ENCODE measurements at places on chromosomes 1 and 21.

DNA sequence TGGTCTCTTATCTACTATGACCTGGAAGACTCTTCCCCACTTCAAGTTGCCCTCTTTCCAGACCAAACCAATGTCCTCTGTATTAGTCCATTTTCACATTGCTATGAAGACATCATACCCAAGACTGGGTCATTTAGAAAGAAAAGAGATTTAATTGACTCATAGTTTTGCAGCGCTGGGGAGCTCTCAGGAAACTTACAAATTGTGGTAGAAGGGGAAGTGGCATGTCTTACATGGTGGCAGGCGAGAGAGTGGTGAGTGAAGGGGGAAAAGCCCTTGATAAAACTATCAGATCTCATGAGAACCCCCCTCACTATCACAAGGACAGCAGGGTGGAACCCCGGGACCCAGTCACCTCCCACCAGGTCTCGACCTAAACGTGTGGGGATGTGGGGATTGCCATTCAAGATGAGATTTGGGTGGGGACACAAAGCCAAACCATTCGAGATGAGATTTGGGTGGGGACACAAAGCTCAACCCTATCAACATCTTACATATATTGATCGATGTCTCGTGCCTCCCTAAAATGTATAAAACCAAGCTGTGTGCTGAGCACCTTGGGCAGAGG, 14.2 kb upstream of the AGPAT3 start:
- DNase-seq: no peak

GRCh38 chr21:16116798-16117197, 387.0 kb downstream of the USP25 start:
- DNase-seq: no peak

- no peak for DNase-seq
Measured at GRCh38 chr1:158329300-158329699, 2.0 kb downstream of the CD1B start.

- no peak for DNase-seq
Measured at GRCh38 chr21:35622612-35623011, 437.7 kb downstream of the SETD4 start.

GRCh38 chr1:60541831-60542532, 468.4 kb upstream of the C1orf87 start:
- DNase-seq: no peak

DNA sequence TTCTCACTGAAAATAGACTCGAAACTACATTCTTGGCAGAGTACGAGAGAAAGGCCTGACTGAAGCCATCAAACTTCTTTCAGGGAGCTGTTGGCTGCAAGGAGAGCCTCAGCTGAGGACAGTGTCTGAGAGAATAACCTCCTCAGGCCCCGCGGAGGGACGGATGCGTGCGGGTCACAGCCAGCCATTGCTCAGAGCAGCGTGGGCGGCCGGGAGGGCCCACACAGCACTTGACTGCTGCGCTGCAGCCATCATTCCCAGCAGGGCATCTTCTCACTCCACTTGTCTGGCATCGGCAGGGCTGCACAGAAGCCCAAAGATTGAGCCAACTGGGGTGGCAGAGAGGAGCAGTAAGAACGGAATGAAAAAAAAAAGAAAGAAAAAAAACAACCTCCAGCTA, 113.5 kb downstream of the XCL2 start:
- no peak for DNase-seq

GRCh38 chr1:18110598-18110939, 3.0 kb downstream of the IGSF21 start:
- no peak for DNase-seq

GRCh38 chr1:41608211-41608610, 123.7 kb upstream of the EDN2 start:
- DNase-seq: no peak

DNA sequence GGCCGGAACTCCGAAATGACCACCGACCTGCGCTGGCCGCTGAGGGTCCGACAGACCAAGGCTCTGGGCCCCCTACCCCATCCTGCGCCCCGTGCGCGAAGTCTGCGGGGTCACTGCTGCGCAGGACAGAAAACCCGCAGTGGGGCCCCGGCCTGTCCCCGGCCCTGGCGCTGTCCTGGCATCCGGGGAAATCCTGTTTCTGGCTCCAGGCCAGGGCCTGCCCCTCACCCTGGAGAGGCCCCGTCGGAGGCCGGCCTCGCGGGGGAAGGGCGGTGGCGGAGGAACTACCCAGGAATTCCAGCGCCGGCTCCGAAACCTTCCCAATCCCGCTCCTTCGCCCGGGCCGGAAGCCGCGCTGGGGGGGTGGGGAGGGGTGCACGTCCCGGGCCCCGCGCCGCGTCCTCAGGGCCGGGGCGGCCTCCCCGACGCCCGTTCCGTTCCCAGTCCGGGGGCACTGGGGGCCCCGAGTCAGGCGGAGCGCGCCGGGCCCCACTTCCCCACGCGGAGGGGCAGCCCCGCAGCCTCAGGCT, 77.0 kb downstream of the MORN1 start:
- peak; percentile 26 for DNase-seq

GRCh38 chr1:234114648-234115307, 210.3 kb downstream of the SLC35F3 start:
- DNase-seq: peak; percentile 6

DNA sequence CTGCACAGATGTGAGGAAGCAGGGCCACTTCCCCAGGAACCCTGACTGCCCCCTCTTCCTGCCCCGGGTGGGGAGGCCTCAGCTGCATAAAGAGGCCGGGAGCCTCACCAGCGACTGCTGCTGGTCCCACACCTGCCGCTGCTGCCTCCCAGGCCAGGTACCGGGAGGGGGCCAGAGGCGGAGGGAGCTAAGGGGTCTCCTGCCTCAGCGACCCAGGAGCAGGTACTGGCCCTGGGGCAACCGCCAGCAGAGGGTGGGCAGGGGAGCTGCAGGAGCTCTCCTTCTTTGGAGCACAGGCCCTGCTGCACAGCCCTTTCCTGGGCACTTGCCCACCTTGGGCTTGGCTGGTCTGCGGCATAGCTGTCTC, 6.8 kb downstream of the GJC2 start:
- DNase-seq: no peak

GRCh38 chr1:155910621-155911121, 478 bp downstream of the RIT1 start:
- DNase-seq: no peak

- DNase-seq: no peak
Measured at GRCh38 chr1:23425193-23425494, 596 bp upstream of the TCEA3 start.

- DNase-seq: no peak
Measured at GRCh38 chr1:184497959-184498723, 111.3 kb downstream of the C1orf21 start.

DNA sequence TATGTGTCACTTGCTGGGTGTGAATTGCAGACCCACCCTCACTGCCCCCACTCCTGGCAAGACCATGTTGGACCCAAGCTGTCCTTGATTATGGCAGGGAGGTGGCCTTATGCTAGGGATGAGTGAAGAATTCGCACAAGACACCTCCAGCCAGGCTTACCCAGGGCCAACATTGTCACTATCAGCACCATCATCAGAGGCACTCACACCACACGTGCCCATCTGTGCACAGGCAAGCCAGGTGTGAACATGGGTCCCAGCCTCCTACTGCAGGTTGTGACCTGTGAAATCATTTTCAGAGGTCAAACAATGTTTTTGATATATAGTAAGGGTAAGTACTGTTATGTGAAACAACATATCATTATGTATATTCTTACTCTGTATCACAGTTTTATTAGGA, 20.3 kb upstream of the RGS8 start:
- DNase-seq: no peak

DNA sequence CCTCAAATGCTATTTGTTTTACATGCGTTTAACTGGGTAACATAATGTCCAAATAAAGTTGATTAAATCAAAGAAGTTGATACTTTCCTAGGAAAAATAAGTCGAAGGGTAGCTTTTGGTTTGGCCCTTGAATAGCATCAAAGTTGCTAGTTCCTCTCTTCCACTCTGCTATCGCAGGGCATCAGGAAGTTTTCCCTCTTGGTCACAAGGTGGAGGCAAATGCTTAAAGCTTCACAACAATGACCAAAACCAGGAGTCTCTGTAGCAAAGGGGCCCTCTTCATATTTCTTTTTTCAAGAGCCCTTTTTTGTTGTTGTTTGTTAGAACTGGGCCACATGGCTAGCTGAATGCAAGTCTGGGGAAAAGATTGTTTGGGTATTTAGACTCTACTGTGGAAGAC, 668.4 kb downstream of the KCNT2 start:
- no peak for DNase-seq

- no peak for DNase-seq
Measured at GRCh38 chr1:116999596-116999995, 2.0 kb upstream of the CD101 start.

GRCh38 chr1:228392111-228392936, 14.3 kb downstream of the TRIM11 start:
- DNase-seq: no peak

DNA sequence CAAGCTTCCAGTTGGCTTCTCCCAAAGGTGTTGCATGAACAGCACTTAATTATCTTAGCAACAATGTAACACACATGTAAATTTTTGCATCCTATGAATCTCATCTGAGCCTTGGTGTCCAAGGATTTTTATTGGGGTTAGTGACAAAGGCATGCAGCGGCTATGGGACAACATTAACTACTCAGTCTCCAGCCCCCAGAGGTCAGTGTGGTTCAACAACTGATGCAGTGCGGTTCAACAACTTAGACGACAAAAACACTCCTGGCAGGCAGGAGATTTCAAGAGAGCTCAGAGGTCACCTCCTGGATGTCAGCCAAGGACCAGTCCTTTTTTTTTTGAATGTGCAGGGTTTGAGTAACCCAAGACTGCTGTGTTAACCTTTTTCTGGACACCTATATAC, 77.5 kb upstream of the HMCN1 start:
- no peak for DNase-seq

DNA sequence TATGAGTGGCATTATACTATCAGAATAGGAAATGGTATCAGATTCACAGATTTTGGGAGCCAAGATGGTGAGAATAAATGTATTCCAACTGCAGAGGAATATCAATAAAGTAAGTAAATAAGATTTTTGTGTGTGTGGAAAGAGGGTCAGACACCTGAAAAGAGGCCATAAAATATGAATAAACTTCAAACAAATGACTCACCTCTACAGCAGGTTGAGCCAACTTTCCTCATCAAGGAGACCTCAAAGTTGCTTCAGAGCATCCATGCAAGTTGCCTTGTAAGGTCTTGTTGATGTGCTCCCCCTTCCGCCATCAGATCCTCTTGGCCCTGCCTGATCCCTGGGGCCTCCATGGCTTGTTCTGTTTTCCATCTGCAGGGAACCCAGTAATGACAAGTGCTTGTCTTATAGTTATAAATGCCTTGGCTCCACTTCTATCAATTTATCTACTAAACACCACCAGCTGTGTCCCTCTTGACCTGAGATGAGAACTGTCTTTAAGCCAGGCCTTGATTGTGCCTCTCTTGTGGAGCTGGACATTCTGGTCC, 775.6 kb downstream of the LTN1 start:
- DNase-seq: no peak

- DNase-seq: no peak
Measured at GRCh38 chr1:205054013-205054412, 11.0 kb downstream of the CNTN2 start.

GRCh38 chr1:155453141-155453540, 109.5 kb downstream of the ASH1L start:
- DNase-seq: no peak

- DNase-seq: no peak
Measured at GRCh38 chr1:53073868-53074311, 11.9 kb downstream of the PODN start.

GRCh38 chr1:94892604-94893254, 34.2 kb downstream of the CNN3 start:
- DNase-seq: no peak

GRCh38 chr1:172810480-172811175, 151.7 kb downstream of the FASLG start:
- DNase-seq: no peak

DNA sequence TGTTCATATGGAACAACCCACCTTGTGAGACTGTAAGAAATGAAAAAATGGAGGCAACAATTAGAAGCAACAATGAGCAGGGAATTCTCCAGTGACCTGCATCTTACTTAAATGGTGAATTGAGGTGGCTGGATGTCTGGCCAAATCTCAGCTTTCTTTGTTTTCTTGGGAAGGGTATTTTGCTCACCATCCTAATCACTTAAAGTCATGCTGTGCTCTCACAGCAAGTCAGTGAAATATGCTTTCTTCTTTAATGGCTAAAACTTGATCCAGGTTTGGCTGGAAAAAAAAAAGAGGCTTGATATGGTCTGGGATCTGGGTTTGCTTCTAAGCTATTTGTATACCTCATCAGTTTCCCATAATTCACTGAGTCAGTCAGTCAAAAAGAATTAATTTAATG, 124.8 kb downstream of the ESRRG start:
- no peak for DNase-seq

DNA sequence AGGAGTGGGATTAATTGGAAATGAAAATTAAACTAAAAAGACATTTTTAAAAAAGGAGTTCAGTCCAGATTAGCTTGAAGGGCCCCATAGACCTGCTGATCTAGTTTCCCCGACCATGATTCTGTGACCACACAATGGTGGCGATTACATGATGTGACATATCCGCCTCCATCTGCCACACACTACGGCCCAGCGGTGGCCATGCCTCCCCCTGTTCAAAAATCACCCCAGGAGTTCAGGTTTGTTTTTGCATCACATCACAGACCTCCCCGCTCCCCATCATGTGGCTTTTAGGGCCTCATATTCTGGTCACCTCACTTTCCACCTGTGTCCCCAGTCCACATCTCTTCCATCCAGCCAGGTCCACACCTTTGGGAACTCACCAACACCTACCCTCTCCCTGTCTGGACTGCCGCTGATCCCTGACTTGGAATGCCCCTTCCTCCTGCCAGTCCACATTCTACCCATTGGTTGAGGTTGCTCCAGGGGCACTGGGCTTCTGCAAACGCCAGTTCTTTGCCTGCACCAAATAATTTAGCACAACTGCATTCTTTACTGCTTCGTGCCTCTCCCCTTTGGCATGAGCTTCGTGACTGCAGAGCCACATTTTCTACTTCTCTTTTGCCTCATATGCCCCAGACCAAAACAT, 38.9 kb downstream of the CD247 start:
- DNase-seq: no peak

GRCh38 chr1:212452323-212453155, 19.8 kb downstream of the NENF start:
- peak; percentile 73 for DNase-seq

DNA sequence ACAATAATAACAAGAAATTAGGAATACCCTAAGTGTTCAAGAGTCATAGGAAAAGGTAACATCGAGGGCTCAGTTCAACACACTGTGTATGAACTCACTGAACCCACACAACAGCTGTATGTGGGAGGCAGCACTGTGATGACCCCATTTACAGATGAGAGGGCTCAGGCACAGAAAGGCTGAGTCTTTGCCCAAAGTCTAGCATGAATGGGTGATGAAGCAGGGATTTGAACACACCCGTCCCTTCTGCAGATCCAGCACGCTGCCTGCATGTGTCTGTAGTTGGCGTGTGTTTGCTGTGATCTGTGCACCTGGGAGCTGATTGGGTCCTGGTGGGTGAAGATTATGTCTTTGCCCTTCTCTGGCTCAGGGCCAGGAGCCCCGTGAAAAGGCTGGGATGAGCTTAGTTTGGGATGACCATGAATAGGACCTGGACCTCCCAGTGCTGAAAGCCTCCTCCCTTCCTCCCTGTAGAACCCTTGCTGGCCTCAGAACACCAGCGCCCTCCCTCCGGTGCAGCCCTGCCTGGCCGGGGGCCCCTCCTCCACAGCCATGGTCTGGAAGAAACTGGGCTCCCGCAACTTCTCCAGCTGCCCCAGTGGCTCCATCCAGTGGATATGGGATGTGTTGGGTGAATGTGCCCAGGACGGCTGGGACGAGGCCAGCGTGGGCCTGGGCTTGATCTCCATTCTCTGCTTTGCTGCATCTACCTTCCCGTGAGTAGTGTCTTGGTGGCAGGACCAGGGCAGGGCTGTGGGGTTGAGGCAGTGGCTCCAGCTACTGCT, 5.2 kb downstream of the SLC66A1 start:
- no peak for DNase-seq
